Gastroesophageal sphincter (tissue), 4 donors: ENCODE measurements at places on chromosomes 11 and 22.

DNA sequence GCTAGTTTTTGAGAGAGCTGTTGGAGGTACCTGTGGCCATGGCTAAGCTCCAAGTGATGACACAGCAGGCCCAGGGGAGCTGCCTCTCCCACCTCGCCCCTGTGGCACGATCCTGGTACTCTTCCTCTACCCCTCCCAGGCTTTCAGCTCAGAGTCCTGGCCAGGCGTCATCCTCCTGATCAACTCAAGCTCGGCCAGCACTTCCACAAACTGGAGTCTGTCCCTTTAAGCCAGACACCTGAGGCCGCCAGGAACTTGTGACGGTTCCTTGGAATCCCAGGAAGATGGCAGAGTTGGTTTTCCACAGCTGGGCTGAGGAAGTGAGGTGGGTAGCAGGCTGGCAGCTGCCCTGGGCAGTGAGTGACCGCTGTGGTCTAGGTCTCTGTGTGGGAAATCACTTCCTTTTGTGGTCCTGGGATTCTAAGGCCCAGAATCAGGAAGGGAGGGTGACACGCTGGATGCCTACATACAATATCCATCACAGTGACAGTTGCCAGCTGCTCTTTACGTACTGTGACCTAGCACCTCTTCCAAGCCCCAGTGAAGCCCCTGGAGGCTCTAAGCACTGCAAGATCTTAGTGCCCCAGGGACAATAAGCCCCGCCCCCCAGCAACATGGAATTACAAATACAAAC is 3.2 kb upstream of the CST6 start:
- H3K4me1 ChIP-seq = no peaks in the 10 kb centered on the region
- ATAC-seq = no peak
- H3K27me3 ChIP-seq = peaks cover 23% of the 10 kb centered on the region

DNA sequence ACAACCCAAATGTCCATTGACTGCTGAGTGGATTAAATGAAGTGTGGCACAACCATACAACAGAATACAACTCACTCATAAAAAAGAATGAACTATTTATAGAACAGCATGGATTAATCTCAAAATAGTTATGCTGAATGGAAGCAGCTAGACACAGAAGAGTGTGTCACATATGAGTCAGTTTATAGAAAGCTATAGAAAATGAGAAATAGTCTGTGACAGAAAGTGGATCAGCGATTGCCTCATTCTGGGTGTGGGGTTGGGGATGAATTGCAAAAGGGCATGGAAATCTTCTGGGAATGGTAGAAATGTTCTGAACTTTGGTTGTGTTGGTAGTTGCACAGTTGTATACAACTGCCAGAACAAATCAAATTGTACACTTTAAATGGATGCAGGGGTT is 37.4 kb downstream of the PRR5L start:
- H3K36me3 ChIP-seq = no peaks in the 10 kb centered on the region
- no peaks in the 10 kb centered on the region for H3K27me3 ChIP-seq
- no peak overlapping the region for H3K27ac ChIP-seq
- no peak overlapping the region for H3K4me3 ChIP-seq
- no peak for ATAC-seq
- H3K4me1 ChIP-seq = no peaks in the 10 kb centered on the region

DNA sequence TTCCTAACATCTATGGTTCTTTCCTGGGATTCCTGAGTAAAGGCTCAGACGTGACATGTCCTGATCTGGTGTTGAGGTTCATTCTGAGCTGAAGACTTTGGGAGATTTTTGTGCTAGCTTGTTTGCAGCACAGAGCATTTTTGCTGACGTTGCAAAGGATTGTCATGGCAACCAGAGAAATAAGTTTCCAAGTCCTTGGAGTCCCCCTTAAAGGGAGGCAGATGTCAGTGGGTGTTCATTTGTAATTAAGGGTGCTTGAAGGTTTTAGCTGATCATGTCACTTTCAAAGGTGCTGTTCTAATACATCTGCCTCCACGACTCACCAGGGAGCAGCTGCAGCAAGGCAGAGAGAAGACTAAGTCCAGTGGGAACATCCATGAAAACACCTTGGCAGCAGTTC is 5.4 kb upstream of the SYN3 start:
- no peak overlapping the region for H3K27ac ChIP-seq
- H3K27me3 ChIP-seq = peaks cover 54% of the 10 kb centered on the region
- H3K36me3 ChIP-seq = no peaks in the 10 kb centered on the region
- no peaks in the 10 kb centered on the region for H3K4me1 ChIP-seq
- H3K4me3 ChIP-seq = no peak overlapping the region
- no peak for ATAC-seq

GRCh38 chr11:47923667-47924066 is 56.7 kb upstream of the PTPRJ start:
- ATAC-seq = peak; percentile 46
- no peaks in the 10 kb centered on the region for H3K36me3 ChIP-seq
- H3K27ac ChIP-seq = no peak overlapping the region
- no peaks in the 10 kb centered on the region for H3K4me1 ChIP-seq

GRCh38 chr11:60390419-60390818 is 5.8 kb upstream of the MS4A14 start:
- ATAC-seq = no peak
- H3K27ac ChIP-seq = no peak overlapping the region
- no peaks in the 10 kb centered on the region for H3K27me3 ChIP-seq
- H3K4me1 ChIP-seq = no peaks in the 10 kb centered on the region

GRCh38 chr11:94820480-94820879 is 52.3 kb downstream of the AMOTL1 start:
- no peak overlapping the region for H3K27ac ChIP-seq
- H3K36me3 ChIP-seq = no peaks in the 10 kb centered on the region
- H3K4me3 ChIP-seq = no peak overlapping the region

GRCh38 chr11:131978351-131978750 is 607.9 kb downstream of the NTM start:
- H3K27me3 ChIP-seq = peaks cover 3% of the 10 kb centered on the region
- H3K4me1 ChIP-seq = no peaks in the 10 kb centered on the region
- no peaks in the 10 kb centered on the region for H3K36me3 ChIP-seq
- no peak for ATAC-seq
- H3K4me3 ChIP-seq = no peak overlapping the region
- H3K27ac ChIP-seq = no peak overlapping the region

DNA sequence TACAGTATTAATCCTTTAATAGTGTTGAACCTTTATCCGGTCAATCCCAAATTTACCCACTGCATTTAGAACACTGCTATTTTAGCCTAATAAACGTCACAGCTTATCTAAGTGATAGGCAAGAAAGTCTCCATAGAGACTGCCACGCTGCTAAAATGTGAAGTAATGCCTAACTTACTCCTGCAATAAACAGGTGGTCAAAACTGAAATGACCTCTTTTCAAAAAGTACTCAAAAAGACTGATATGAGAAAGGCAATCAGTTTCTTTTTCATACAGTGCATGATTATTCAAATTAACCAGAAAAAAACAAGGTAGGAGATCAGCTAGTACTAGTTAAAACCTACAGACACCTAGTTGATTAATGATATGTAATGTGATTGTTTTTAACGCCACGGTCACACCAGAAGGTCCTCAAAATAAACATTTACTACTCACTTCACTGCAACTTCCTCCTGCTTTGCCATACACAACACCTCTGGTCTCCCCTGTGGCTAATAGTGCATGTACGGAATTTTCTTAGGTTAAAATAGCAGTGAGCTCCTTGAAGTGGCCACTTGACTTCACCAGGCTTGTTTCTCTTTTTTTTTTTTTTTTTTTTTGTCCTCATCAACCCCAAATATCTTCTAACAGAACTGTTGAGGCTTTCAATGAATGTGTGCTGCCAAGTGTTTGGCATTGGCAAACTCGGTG is 8.8 kb downstream of the ATP5MG start:
- H3K4me1 ChIP-seq = no peaks in the 10 kb centered on the region
- peaks cover 66% of the 10 kb centered on the region for H3K36me3 ChIP-seq
- H3K4me3 ChIP-seq = no peak overlapping the region
- no peaks in the 10 kb centered on the region for H3K27me3 ChIP-seq
- H3K27ac ChIP-seq = no peak overlapping the region

DNA sequence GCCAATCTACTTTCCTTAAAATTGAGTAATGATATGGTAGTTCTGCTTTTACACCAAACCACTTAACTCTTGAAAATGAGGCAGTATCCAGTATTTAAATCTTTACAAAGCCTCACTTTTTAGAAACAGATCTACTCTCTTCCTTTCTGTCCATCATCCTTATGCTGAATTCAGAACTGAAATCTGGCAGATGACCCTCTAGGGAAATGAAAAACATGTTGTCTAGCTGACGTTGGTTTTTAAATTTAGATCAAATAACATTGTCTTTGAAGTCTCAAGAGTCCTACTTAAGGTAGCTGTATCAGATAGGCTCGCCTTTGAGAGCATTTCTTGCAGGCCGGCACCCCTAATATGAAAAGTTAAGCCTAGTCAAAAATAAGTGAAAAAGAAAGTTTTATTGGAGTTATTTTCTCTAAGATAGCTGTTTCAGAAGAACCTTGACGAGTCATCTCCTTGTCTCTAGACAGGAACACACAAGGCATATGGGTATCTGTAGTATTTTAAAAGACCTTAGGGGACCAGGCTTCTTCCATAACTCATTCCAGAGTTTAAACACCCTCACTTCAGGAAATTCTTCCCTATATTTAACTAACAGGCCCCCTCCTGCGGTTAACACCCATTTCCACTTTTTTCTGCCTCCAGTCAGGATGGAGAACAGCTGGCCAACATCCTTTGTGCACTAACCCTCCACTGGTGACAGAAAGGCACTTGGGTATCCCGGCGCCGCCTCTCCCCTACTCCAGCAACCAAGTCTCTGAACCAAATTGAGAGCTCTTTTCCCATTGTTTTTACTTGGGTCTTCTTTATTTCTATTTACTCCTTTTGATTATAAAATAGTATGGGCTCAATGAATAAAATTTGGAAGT is 81.2 kb downstream of the WNT11 start:
- H3K27me3 ChIP-seq = no peaks in the 10 kb centered on the region
- ATAC-seq = no peak

DNA sequence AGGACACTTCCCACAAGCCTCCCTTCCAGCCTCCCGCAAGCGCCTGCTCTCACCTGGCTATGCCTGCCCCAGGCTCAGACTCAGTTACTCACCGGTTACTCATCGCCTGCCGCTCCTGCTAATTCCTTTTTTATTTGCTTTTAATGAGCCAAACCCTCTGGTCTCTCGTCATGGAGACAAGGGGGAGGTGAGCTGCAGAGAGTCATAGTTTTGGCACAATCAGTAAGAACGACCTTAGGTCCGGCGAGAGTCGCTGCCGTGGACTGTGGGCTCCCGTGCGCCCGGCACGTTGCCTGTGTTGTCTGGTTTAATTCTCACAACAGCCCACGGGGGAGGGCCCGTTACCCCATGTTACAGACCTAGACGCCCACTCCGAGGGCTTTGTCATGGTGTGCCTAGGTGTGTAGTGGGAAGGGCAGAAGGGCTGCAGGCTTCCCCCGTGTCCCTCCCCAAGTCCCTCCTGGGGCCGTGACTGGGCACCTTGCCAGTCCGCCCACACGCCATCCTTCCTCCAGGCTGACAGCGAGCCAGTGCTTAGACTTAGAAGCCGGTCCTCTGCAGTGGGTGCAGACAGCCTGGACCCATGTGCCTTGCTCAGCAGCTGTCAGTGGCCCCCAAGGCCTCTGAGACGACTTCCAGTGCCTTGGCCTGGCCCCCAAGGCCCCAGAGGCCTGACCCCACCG is 42.2 kb downstream of the WNT7B start:
- no peak for ATAC-seq
- H3K27ac ChIP-seq = no peak overlapping the region
- no peak overlapping the region for H3K4me3 ChIP-seq
- H3K36me3 ChIP-seq = no peaks in the 10 kb centered on the region
- H3K4me1 ChIP-seq = peaks cover 9% of the 10 kb centered on the region

GRCh38 chr11:3073029-3073435 is 15.8 kb upstream of the CARS1 start:
- peaks cover 18% of the 10 kb centered on the region for H3K27me3 ChIP-seq
- peak overlapping the region; percentile 46 for H3K27ac ChIP-seq
- no peaks in the 10 kb centered on the region for H3K4me1 ChIP-seq
- peak; percentile 67 for ATAC-seq
- H3K4me3 ChIP-seq = no peak overlapping the region
- H3K36me3 ChIP-seq = no peaks in the 10 kb centered on the region

- H3K36me3 ChIP-seq = peaks cover 12% of the 10 kb centered on the region
Measured at GRCh38 chr22:29369460-29369859, 18.9 kb downstream of the AP1B1 start.

DNA sequence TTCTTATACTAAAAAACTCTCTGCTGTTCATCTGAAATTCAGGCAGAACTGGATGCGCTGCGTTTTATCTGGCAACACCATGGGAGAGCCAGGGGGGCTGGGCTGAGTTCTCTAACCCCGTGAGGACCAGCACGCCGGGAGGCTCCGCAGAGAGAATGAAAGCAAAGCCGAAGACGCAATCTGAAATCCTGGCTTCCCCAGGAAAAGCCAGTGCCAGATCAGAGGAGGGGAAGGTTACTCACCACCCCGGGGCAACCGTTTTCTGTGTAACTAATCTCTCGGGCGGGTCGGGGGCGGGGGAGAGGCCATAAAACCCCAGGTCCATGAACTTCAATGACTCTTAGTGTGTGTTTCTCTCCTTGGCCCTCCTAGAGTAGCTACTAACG is 99.4 kb downstream of the SHANK2 start:
- no peaks in the 10 kb centered on the region for H3K4me1 ChIP-seq
- no peak overlapping the region for H3K4me3 ChIP-seq
- H3K36me3 ChIP-seq = no peaks in the 10 kb centered on the region
- H3K27me3 ChIP-seq = peaks cover 45% of the 10 kb centered on the region

GRCh38 chr22:19986011-19986409 is 30.6 kb downstream of the ARVCF start:
- peaks cover 10% of the 10 kb centered on the region for H3K36me3 ChIP-seq
- ATAC-seq = no peak
- H3K4me3 ChIP-seq = peak overlapping the region; percentile 93
- H3K4me1 ChIP-seq = peaks cover 28% of the 10 kb centered on the region
- H3K27me3 ChIP-seq = no peaks in the 10 kb centered on the region

DNA sequence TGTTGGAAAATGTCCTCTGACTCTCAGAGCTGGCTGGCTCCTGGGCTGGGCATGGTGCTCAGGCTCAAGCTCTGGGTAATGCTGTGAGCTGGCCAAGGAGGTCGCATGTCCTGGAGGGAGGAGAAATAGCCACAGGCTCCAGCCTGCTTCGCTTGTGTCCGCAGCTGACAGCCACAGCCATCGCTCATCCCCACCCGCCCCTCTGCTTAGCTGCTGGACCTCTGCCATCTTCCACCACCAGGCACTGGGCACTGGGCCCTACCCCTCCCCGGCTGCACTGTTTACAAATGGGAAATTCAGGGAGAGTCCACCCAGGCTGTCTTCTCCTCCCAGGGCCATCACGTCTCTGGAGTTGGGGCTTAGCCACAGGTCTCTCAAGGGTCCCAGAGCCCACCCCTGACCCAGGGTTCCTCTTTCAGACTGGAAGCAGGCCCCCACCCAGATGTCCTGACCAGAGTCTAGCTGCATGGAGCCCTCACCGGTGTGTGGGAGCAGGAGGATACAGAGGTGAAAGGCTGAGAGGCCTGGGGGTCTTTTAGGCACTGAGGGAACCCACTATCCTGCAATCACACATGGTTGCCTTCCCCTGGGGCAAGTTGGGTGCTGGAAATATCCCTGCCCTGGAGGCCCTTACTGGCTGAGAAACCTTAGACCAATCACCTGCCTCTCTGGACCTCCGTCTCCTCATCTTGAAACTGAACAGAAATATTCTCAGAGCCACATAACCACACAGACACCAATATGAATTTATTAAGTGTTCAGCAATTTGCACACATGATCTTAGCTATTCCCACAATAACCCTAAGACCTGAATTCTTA is 62.7 kb downstream of the CD82 start:
- no peaks in the 10 kb centered on the region for H3K36me3 ChIP-seq
- H3K27me3 ChIP-seq = no peaks in the 10 kb centered on the region
- peak; percentile 90 for ATAC-seq
- H3K4me1 ChIP-seq = no peaks in the 10 kb centered on the region
- H3K27ac ChIP-seq = peak overlapping the region; percentile 80

GRCh38 chr22:39296981-39297489 is 22.4 kb downstream of the RPL3 start:
- ATAC-seq = no peak
- H3K4me1 ChIP-seq = no peaks in the 10 kb centered on the region
- H3K36me3 ChIP-seq = no peaks in the 10 kb centered on the region
- H3K27ac ChIP-seq = no peak overlapping the region
- no peak overlapping the region for H3K4me3 ChIP-seq
